ENCODE measurements at places on chromosomes 2 and 18.

DNA sequence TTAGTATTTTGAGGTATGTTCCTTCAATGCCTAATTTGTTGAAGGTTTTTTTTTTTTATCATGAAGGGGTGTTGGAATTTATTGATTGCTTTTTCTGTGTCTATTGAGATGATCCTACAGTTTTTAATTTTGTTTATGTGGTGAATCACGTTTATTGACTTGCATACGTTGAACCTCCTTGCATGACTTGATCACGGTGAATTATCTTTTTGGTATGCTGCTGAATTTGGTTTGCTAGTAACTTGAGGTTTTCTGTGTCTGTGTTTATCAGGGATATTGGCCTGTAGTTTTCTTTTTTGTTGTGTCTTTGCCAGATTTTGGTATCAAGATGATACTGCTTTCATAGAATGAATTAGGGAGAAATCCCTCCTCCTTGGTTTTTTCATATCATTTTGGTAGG is 23.9 kb downstream of the CLIP4 start:
- DNase-seq = no peak

GRCh38 chr2:11977766-11978524 is 231.5 kb downstream of the LPIN1 start:
- no peak for DNase-seq

DNA sequence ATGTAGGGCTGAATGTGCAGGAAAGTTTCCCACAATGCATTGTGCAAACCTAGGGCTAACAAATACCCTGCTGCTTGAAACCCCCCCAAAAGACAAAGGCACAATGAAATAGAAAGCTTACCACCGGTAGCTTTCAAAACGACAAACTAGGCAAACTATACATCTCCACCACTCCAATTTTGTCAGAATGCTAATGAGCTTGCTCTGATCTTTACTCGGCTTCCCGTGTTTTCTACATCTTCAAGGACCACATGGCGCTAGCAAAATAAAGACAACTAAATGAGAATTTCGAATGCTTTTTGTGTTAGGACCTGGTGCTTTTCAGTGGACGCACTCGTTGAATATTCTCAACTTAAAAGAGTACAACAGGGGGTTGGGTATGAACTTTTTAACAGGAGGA is 37.2 kb upstream of the OTX1 start:
- DNase-seq = no peak

GRCh38 chr18:9839853-9840252 is 45.9 kb upstream of the TXNDC2 start:
- no peak for DNase-seq

- no peak for DNase-seq
Observed at GRCh38 chr2:220227266-220227920, 600.0 kb downstream of the SLC4A3 start.

- no peak for DNase-seq
Observed at GRCh38 chr2:71129114-71129901, 721 bp downstream of the MCEE start.

DNA sequence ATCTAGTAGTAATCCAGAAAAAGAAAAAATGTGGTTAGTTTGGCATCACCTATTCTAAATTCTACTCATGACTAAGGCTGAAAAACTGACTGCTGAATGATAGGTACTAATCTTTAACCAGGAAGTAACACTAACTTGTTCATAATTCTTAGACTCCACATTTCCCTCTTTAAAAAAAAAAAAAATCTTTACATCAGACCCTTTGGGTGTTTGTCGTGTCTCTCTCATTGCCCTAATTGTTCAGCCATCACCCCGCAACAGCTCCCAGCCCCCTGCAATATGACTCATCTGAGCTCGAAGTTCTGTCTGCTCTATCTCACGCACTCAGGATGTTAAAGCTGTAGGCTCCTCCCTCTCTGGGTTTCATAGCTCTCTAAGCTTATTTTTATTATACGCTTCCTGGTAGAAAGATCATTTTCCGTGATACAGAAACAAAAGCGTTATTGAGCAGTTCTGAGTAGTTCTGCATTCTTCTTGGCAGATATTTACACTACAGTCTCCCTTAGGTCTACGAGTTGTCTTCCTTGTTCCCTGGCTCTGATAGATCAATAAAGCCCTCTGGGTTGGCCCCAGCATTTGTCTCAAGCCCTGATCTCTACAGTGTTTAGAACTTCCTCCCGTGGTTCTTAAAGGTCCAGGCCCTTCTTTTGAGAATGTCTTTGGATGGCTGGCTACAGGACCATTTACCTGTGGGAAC is 95.6 kb downstream of the TNFRSF11A start:
- no peak for DNase-seq

DNA sequence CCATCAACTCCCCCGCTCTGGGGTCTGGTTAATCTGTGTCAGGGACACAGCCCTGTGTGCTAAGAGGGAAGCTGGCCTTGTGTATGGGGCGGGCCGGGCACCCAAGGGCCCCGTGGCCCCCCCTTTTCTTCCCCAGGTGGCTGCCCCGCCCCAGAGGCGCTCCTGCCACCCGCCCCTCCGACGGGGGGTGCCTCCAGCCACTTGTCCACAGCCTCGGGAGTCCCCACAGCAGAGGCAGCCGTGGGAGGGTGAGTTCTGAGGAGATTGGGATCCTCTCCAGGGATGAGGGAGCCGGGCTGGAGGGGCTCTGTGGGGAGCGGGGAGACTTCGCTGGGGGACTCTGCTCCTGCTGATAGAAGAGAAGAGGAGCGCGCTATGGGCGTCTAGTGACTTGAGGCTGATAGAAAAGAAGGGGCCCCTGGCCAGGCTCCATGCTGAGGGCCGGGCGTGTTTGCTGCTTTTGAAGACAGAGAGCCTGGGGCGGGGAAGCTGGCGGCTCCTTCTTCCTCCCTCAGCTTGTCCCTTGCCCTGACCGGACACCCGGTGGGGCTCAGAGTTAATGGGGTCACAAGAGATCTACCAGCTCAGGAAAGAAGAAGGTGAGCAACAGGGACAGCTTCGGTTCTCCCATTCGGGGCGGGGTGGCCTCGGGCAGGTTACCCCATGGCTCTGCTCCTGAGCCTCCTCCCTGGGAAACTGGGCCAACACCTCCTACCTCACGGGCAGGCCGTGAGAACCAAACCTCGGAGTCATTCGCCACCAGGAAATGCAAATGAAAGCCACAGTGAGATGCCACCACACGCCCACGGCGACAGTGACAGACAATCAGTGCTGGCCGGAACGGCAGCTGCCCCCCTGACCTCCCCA is 89.4 kb upstream of the TAF1B start:
- DNase-seq = no peak

DNA sequence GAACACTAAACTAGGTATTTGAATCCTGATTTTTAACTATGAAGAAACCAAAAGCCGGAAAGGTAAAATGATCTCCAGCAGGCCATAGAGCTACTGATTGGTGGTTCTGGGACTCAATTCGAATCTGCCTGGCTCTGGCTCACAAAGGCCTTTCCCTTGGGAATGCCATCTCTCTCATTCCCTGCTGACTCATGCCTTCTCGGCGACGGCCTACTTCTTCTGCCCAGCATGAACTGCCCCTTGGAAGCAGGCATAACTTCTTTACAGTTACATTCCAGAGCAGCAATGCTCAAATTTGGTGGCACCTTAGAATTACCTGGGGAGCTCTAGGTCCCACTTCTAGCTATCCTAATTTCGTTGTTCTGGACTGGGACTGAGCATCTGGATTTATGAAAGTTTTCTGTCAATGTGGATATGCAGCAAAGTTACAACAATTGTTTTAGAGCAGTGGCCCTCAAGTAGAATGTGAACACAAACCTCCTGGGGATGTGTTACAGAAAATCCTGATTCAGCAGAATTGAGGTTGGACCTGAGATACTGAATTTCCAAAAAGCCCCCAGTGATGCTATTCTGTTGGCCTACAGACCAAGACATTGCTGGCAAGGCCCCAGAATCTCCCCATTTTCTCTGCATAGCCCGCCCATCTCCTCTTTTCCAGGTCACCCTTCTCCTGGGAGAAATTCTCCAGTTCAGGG is 261.1 kb downstream of the CNTNAP5 start:
- DNase-seq = no peak

DNA sequence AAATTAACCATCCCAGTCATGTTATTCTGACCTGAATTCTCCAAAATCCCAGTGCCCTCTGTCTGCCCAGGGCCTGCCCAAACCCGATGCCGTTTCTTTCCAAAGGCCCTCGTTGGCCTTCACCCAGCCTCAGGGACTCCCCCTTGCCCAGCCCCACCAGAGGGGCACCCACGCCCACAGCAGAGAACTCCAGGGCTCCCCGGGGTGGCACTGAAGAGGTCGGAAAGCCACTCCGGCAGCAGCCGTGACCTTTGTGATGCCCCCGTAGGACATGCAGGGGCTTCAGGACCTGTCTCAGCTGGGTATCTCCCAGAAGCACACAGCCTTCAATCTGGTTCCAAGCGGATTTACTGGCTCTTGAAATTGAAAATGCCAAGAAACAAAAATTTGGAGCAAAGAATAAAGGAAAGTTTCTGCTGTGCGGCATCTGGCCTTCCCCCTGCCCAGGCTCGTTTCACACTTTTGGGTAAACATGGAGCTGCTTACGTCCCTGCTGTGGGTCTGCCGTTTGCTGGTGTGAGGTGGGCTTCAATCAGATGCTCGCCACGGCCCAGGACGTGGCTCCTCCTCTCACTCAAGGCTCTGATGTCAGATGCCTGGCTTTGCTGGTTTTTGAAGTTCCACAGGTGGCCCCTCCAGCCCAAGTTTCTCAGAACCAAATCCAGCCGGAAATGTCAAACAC is 101.3 kb downstream of the TPO start:
- peak; percentile 27 for DNase-seq

DNA sequence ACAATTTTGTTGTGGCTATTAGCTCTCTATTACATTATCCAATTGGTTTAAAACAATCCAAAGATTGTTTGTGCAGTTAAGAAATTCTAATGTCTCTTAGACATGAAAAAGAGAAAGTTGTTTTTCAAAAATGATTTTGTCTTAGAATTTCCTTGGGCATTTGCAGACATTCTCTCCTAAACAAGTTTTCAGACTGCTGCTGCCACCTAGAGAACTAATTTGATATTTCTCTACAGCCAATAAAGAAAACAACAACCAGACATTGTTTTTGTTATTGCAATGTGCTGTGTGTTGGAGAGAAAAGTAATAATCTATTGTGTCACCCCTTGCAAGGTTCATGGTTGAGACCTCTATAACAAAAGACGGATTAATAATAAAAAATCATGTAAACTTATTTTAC is 119.0 kb upstream of the SYT4 start:
- DNase-seq = no peak

DNA sequence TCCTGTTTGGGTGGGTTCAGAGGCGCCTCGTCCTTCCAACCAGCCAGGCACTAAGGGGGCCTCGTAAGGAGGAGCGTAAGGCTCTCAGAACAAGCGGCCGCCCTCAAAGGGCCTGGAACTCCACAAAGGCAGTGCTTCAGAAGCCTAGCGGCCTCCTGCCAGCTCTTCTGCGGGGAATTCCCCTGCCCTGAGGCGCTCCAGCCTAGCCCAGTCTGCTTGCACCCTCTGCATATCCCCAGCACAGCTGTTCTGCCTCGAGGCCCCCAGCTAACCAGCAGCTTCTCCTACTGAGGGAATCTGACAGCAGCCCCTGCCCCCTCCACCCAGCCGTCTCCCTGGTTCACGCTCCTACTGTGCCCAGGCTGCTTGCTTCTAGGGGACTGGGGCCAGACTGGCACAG is 265.9 kb downstream of the TFCP2L1 start:
- DNase-seq = peak; percentile 67

GRCh38 chr2:117738991-117739839 is 75.3 kb upstream of the DDX18 start:
- no peak for DNase-seq

DNA sequence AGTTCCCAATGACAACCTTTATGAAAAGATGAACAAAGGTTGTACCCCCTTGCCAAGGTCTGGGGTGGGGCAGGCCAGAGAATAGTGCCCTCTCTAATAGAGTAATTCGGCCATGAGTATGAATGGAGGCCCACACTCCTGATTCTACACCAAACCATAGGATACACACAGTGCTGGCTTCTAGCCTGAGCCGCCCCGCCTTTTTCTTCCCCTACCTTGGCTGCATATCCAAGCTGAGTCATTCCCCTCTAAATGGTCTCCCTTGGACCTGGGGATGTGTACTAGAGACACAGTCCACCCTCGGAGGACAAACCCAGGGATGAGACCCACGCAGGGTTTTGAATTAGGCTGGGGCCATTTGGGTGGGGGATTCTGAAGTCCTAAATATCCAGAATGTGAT is 107.2 kb upstream of the CAPN13 start:
- DNase-seq = no peak

DNA sequence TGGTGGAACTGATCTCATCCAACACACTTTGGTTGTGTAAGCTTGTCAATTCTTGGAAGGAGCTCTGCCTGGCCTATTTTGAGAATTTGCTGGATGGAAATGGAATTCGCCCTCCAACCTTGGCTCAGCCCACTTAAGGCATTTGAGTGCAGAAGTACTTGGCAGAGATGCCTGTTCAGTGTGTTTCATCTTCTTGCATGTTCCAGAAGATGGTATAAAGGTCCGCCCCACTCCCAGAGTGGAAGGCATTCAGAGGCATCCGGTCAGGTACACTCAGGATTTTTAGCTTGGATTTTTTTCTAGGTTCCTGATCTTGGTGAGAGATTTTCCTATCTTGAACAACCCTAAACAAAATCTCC is 61.3 kb upstream of the TXNDC2 start:
- DNase-seq = no peak

- DNase-seq = no peak
Observed at GRCh38 chr2:59930430-59930829, 623.0 kb downstream of the BCL11A start.
